RWPE1 (cell line): ENCODE measurements at places on chromosomes 6 and 20.

- no peak for DNase-seq
These were observed 30.7 kb upstream of the NT5E start for GRCh38 chr6:85419046-85419759.

- no peak for DNase-seq
These were observed 34.7 kb downstream of the GHRH start for GRCh38 chr20:37226889-37227288.

DNA sequence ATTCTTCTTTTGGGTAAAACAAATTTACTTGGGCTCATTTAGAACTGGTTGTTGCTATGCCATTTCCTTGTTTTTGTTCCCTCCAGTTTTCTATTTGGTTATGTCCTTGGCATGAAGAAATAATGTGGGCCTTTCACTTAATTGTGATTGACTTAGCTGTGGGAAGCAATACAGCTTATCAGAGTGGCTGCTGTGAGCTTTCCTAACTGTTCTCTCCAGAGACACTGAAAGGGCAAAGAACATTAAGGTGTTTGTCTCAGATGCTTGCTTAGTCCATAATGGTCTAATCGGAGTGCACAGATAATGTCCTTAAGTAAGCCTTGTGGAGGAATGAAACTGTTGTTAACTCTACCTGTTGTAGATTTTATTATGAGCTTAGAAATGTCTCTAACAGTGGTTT lies 56.6 kb downstream of the SH3BGRL2 start:
- no peak for DNase-seq

- no peak for DNase-seq
These were observed 579.5 kb downstream of the TFAP2B start for GRCh38 chr6:51398064-51398705.

DNA sequence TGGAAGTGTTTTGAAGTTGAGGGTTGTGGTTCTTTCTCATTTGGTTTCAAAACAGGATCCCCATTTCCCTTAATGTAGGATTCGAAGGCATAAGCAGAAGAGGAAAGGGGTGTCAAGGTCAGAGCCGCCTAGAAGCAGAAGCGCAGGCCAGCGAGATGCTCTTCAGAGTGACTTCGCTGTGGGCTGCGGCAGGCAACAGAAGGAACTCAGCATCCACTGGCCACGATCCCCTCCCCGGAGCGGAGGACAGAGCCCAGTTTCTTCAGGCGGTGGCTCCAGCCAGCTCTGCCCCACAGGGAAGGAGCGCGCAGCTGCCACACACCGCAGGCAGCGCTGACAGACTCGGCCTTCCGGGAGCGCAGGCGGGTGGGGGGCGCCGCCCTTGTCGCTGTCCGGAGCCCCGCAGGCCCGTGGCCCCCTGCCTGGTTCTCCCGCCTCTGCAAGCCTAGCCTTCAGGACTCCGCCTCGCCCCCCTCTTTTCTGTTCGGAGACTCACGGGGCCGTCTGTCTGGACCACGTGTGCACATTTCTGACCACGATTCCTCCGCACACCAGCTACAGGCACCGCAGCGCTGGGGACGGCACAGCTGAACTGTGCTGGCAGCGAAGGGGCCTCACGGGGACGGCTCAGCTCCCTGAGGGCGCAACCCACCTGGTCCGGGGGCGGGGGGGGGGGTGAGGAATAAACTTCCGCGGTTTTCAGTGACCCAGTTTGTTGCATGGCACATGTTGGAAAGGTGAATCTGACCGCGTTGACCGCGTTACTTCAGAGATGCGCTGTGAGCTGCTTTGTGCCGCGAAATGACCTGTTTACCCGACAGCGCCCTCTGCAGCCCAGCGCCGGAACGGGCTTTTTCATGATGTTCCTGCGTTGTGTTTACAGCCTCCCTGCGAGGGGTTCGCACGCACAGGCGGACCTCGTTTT lies 26.1 kb downstream of the TTLL2 start:
- peak; percentile 41 for DNase-seq

- DNase-seq = no peak
These were observed 228.1 kb downstream of the PRL start for GRCh38 chr6:22068561-22069305.

GRCh38 chr6:37314487-37315156 lies 39.2 kb upstream of the RNF8 start:
- DNase-seq = peak; percentile 36

- no peak for DNase-seq
These were observed 100.6 kb downstream of the SLC16A10 start for GRCh38 chr6:111187874-111188273.

- no peak for DNase-seq
These were observed 245.1 kb upstream of the RSPO3 start for GRCh38 chr6:126873351-126873750.

DNA sequence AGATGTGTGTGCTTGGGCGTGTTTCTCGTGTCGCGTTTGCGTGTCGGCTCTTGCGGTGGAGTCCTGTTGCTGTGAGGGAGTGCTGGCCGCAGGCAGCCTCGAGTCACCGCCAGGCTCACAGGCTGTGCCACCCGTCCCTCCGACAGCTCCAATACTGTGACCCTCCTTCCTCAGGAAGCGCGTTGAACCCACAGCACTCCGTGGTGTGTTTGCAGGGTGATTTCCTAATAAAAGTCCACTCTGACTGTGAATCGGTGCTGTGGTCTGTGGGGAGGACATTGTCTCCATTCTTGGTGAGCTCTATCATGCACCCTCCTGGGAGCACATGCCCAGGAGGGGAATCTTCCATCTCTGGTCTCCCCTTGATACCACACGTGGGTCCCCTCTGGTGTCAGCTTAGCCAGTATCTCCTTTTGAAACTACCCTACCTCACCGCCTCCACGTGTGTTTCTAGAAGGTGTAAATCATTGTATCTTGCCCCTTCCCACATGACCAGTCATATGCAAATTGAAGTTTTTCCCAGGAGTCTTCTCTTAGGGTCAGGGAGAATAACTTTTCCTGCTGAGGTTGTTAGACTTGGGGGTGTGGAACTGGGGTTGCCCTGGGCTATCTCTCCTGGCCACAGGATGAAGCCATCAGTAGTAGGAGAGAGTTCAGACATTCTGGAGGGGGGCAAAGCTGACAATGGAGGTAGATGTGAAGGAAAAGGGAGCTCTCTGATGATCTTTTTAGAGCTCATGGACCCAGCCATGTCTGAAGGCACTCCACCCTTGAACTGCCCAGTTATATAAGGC lies 13.3 kb upstream of the PCMTD2 start:
- DNase-seq = no peak

GRCh38 chr6:166274739-166275370 lies 33.3 kb downstream of the PRR18 start:
- DNase-seq = no peak

- no peak for DNase-seq
These were observed 15.8 kb upstream of the FOXC1 start for GRCh38 chr6:1593958-1594314.

GRCh38 chr6:25156123-25156522 lies 123.1 kb upstream of the CARMIL1 start:
- DNase-seq = no peak

DNA sequence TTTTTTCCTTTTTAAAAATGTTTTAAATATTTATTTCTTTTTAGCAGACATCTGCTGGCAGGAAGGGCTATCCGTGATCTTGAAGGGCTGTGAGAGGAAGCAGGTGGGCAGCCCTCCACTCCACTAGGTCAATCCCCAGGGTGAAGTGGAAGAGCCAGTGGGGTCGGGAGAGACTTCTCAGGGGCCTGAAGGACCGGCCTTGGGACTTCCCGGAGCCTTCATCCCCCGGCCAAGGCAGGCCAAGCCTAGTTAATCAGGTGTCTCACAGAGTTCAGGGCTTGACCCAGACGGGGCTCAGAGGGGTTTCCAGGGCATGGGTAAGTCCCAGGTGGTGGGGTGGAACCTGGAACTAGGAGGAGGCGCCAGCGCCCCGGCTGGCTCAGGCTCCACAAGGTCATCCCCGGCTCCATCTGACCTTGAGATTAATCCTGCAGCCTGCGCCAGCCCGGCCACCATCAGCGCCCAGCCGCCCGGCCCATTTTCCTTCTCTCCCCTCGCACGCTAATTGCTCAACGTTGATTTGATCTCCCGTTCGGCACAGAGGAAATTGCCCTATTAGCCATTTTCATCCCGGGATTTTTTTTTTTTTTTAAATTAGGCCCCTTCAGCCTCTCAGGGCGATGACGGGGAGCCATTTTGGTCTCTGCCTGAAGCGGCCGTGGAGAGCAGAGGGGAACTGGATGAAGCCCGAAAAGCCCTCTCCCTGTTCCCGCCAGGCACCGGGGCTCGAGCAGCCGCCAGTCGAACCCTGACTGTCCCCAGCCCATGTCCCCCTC lies 44.4 kb downstream of the MDFI start:
- no peak for DNase-seq

DNA sequence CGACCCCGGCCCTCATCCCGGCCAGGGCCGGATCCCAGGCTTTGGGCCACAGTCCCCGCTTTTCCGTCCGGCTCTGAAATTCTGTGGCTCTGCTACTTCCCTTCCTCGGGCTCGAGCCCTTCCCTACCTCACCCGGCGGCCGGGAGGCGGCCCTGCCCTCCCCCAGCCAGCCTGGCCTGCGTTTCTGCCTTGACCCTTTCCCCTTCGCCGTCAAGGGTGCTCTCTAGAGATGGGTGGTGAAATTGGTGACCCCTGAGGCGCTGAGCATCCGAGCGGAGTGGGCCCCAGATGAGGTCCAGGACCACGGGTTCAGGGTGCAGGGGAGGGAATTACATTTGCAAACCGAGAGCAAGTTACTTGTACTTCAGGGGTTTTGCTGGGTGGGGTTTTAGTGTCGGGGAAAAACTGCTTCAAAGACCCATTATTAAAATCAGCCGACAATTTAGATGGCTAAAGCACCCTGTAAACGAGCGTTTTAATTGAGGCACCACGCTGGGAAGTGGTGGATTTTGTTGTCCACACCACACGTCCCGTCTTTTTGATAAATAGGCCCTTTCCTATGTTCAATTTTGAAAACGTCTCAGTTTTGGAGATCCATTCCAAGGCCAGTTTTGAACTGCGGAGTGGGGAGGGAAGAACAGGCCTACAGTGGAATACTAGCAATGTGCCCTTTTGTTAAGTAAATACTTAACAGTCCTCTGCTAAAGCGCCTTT lies 9.9 kb downstream of the TFAP2A start:
- peak; percentile 9 for DNase-seq

DNA sequence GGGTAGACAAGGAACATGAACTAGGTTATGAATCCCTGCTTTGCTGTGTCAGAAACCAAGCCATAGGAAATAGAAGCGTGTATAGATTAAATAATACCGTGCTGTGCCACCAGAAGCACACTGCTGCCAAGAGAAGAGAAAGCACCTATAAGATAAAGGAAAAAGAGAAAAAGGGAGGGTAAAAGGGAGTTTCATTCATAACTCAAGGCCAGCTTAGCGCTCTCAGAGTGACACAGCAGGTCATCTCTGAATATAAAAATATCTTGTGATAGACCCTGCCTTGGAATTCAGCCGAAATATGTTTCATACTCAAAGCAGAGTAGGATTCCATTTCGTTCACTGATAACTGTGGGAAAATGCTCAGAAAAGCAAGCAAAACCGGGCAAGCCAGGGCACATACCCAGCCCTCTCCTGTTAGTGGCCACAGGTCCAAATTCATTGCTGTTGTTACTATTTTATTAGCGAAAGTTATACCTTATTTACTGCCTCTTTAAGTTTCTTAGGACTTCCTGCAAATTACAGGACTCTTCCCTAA lies 8.7 kb downstream of the JAG1 start:
- DNase-seq = peak; percentile 52

DNA sequence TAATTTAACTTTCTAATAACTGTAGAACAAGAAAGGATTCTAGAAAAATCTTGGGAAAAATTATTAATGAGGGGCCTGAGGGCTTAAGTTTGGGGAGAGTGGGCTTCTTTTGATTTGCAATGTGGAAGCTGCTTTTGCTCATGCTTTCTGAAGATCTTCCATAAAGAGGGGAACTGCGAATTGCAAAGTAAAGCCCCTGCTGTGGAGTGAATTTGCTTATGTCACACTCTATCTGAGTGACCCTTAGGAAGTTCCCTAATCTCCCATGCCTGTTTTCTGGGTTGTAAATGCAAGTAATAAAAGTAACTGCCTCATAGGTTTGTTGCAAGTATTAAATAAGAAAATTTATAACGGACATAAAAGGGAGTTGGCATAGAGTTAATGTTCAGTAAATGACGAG lies 301.2 kb downstream of the PLCB1 start:
- no peak for DNase-seq

GRCh38 chr6:73471686-73472290 lies 10.3 kb downstream of the MTO1 start:
- DNase-seq = no peak

DNA sequence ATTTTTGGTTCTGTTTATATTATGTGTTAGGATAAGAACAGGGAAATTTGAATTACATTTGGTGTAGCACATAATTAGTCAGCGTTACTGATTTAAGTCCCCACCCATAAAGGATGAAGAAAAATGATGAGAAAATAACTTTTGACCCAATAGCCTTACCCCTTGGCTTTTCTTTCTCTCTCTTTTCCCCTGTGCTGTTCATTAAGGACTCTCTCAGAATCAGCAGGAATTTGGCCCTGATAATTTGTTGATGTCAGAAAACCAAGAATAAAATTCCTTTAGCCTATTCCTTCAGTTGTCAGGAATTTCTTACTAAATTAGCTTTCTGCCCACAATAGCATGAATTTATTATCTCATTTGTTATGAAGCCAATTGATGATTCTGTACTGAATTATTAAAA lies 18.5 kb downstream of the PLCB1 start:
- DNase-seq = no peak

- no peak for DNase-seq
These were observed 29.1 kb downstream of the STK35 start for GRCh38 chr20:2130683-2131082.

DNA sequence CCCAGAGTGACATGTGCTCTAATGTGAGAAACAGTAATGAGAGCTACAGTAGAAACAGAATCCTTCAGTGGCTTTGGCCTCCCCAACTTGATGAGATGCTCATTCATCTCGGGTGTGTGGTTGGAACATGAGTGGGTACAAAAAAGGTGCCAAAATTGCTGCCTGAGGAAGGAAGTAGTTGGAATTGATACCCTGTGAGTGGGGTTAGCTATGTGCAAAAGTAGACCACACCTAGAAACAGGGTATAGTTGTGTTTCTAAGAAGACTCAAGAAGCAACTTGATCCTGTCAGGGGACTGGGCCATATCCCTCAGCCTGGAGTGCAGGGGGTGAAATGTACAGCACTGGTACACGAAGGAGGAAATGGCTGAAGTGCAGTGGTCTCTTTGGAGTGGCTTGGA lies 206.4 kb upstream of the SUPT3H start:
- DNase-seq = no peak

DNA sequence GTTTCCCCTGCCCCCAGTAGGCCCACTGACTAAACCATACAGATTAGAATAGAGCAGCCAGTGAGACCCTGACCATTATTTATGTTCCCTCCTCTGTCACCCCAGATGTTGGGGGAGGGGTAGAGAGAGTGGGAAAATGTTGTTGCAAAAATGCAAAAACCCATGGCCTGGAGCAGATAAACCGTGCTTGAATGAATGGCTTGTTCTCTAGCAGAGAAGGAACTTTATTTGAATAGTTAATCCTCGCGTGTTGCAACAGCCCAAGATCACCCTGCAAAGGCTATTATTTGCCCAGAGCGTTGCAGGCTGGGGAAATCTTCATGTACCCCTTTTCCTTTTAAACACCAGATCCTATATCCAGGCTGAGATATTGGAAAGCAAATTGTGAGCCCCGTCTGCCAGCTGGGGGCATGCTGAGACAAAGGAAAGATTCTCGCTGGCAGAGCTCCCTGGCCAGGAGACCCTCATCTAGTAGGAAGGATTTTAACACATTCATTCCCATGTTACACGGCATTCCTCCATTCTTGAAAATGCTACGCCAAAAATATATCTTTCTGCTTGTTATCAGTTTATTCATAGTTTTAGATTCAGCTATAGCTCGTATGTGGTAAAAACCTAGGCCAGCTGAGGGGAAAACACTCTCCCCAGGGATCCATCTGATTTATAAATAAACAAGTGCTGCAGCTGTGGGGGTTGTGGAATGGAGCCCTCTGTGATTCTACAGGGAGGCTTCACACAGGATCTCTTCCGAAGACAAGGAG lies 53.0 kb downstream of the LINC00237 start:
- no peak for DNase-seq
